ENCODE measurements at places on chromosomes 2 and 18.

DNA sequence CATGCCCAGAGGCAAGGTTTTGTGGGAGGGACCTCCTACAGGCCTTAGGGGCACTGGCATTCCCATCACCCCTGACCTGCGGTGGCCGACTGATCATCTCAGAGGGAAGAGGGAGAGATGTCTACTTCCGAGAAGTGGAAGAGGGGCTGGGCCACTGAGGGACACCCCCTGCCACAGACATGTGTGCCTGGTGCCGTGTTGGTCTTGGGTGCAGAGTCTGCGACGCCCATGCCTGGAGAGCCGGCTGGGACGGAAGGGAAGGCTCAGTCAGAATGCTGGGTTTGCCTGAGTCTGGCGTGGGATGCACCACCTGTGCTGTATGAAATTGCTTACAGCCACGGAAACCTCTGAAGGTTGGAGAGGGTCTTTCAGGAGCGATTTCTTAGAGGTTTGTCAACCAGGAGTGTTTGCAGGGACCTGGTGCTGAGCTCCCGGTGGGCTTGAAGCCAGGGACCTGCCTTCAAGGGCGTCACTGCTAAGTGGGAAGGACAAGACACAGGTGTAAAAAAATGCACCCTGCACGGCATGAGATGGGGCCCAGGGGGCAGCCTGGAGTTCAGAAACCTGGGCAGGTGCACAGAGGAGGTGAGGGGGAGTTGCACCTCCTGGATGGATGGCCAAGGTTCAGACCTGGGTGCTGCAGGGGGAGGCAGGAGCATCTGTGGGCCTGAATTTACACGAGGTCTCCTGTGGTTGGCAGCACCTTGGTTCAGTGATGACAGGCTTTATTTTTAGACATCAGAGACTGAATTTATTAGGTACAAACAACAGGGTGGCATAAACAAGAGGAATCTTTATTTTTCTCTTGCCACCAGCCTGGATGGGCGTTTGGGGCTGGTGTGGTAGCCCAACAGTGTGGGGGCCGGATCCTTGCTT, 100.3 kb downstream of the CTIF start:
- no peak for DNase-seq

GRCh38 chr2:234472155-234472554, 24.7 kb downstream of the ARL4C start:
- DNase-seq = no peak

DNA sequence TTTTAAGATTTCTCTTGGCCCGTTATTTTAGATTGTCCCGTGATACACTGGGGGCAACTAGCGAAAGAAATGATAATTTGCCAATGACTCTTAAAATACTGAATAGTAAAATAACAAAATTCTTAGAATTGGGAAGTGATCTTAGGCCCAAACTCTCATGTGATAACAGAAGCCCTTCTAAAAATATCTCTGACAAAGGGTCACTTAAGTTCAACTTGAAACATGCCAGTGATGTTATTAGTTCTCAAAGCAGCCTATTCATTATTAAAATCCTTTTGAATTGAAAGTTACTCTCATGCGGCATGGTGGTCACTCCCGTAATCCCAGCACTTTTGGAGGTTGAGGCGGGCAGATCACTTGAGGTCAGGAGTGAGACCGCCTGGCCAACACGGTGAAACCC, 920.9 kb downstream of the NRXN1 start:
- DNase-seq = no peak

DNA sequence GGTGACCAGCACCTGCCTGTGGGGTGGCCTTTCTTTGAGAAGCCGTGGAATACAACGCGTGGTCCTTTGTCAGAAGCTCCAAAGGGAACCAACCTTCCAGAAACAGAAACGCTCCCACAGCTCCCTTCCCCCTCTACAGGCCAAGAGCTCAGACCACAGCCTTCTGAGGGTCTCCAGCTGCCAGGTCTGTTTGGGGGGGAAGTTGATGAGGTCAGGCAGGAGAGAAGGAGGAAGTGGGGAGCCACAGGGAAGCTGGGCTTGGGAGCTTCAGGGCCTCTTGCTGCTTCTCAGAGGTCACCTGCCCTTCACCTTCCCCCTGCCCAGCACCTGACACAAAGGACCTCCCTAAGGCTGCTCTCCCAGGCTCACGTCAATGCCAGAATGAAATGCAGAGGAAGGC, 287.7 kb upstream of the ID2 start:
- DNase-seq = no peak

GRCh38 chr2:171389780-171390179, 44.0 kb downstream of the METTL8 start:
- DNase-seq = no peak

DNA sequence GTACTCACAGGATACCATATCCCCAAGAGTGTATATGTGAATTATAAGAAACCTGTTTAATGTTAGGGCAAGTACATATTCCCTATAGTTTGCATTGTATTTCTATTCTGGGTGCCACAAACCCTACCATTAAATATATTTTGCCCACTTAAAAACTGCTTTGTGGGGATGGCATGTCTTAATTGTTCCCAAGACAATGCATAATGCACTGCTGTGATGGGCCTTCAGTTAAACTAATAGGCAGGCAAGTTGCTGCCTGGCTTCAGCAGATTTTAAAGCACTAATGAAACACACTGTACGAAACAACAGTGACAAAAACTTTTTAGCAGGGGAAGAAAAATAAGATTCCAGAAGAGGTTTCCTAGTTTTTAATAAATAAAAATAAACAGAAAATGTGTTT, 104.8 kb upstream of the VRK2 start:
- DNase-seq = no peak

- no peak for DNase-seq
Measured at GRCh38 chr2:100070078-100070477, 72.3 kb downstream of the AFF3 start.

DNA sequence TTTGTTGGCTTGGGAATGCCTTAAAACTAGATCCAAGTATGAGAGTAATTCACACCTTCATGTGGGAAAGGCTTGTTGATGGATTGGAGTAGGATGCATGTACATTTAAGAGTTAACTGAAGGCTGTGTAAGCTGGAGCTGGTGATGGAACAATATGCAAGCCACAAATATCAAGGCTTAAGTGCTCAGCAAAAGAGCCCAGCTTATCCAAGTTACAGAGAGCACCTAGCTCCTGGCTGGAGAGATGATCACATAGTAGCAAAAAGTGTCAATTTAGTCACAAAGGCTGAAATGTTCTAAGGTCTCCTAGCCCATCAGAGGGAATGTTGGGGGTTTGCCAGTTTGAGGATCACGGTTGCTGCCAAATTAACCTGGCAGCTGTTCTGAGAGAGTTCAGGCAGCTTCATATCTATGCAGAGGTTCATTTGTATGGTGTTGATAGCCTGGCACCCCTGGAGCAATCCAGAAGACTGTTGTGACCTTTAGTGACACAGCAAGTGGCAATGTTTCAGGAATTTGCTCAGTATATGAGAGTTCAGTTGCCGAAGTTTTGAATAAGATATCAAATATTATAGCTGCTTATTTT, 228.2 kb downstream of the DOK6 start:
- no peak for DNase-seq

GRCh38 chr2:172429301-172429968, 2.0 kb downstream of the ITGA6 start:
- no peak for DNase-seq

- DNase-seq = no peak
Measured at GRCh38 chr18:41266616-41267015, 688.4 kb upstream of the PIK3C3 start.

- no peak for DNase-seq
Measured at GRCh38 chr2:232351686-232352510, 26.7 kb upstream of the ALPP start.

DNA sequence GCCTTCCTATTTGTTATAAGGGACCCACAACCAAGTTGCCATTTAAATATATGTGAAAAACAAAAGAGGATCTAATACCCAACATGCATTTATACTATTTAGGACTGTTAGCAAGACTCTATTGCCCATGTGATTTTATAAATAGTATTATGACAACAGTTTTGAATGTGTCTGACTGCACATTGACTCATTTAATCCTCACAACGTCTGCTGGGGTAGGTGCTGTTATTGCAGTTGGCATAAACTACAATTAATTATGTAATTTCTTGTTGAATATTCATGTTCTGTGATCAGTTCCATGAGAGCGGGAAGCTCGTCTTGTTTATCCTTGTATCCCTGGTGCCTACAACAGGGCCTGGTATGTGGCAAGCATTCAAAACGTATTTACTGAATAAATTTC, 53.7 kb downstream of the SH2D6 start:
- DNase-seq = no peak

GRCh38 chr2:59584958-59585357, 968.5 kb downstream of the BCL11A start:
- no peak for DNase-seq

DNA sequence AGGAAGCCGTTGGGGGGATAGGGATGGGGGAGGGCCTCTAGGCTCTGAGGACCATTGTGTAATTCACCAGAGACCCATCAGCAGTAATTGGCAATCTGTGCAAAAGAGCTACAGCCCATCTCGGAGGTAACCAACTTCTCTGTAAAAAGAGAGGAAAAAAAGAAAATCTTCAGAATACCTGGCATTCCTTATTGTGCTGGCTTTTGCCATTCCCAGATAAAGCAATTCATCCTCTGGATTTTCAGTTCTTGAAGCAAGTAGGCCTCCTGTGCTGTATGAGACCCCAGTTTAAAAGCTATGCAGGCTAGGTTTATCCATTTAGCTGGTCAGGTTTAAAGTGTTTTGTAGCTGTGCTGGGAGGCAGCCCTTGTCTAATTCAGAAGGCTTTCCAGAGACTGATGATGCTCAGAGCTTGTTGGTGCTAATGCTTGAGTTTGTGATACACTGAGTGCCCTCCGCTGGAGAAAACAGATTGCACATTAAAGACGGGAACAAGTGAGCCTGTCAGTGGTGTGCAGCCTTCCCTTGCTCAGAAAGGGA, at the start of gene LRRTM4:
Gene LRRTM4, minus strand, starts transcription at position 446 of the 540 bp plus-strand sequence.
- no peak for DNase-seq

GRCh38 chr2:240670402-240670801, 12.3 kb downstream of the AQP12B start:
- no peak for DNase-seq

- no peak for DNase-seq
Measured at GRCh38 chr2:88959480-88960204, 268.2 kb downstream of the RPIA start.

- no peak for DNase-seq
Measured at GRCh38 chr2:225100856-225101294, 58.6 kb upstream of the DOCK10 start.

DNA sequence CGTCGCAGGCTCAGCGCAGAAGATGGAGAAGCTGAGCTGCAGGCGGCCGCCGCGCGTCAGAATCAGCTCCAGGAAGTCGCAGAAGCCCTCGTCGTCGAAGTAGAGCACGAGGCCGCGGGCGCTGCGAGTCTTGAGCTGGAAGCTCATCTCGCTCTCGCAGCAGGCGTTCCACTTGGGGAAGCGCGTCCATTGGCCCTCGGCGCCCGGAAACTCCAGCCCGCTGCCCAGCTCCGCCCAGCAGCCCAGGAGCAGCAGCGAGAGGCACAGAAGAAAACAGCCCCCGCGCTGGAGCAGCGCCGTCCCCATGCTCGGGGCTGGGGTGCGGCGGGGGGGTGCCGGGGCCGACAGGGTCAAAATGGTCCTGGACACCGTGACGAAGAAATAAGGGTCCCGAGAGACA, 4.0 kb downstream of the NRXN1 start:
- no peak for DNase-seq

GRCh38 chr2:234393354-234393753, 103.5 kb downstream of the ARL4C start:
- DNase-seq = peak; percentile 64

DNA sequence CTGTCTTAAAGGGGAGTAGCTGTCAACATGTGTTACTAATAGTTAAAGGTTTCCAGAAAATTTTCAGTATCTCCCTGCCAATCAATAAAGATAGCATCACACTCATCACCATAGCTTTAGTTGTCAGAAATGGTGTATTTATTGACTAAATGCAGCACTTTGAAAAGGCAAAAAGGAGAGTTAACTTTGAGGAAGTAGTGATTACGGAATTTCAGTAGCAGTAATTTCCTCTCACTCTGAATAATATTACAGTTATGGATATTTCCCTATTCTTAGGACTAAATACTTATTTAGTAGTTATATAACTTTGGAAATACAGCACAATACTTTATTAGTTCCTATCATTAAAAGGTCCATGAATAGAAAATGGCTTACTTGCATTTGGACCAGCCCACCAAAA, 250.5 kb downstream of the CAMKMT start:
- DNase-seq = no peak

- peak; percentile 59 for DNase-seq
Measured at GRCh38 chr2:234495251-234496054, 1.4 kb downstream of the ARL4C start.

- DNase-seq = no peak
Measured at GRCh38 chr2:59333007-59333406, 1091.9 kb upstream of the FANCL start.

DNA sequence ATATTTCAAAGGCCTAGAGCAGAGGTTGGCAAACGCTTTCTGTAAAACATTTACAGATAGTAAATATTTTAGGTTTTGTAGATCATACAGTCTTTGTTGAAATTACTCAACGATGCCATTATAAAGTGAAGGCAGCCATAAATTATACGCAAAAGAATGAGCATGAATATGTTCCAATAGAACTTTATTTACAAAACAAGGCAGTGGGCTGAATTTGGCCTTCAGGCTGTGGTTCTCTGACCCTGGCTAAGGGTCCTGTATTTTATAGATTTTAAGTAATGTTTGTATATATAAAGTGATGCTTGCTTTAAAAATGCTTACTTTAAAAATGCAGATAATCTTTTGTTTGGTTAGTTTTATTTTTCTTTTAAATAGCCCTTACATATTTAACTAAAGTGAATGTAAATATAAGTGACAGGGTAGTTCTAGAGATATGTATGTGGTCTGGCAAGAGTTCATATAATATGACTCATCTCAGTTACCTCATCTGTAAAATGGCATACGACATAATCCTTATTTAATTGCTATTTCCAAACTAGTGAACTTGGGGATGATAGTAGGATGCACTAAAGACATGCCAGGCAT, 51.7 kb upstream of the ATP5MC3 start:
- no peak for DNase-seq

DNA sequence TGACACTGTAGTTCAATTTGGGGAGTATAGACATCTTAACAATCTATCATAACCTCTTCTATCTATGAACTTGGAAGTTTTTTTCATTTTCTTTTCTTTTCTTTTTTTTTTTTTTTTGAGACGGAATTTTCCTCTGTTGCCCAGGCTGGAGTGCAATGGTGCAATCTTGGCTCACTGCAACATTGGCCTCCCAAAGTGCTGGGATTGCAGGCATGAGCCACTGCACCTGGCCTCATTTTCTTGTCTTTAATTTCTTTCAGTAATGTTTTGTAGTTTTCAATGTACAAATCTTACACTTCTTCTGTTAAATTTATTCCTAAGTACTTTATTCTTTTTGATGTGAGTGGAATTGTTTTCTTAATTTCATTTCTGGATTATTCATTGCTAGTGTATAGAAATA, 14.6 kb downstream of the ASAP2 start:
- DNase-seq = no peak

DNA sequence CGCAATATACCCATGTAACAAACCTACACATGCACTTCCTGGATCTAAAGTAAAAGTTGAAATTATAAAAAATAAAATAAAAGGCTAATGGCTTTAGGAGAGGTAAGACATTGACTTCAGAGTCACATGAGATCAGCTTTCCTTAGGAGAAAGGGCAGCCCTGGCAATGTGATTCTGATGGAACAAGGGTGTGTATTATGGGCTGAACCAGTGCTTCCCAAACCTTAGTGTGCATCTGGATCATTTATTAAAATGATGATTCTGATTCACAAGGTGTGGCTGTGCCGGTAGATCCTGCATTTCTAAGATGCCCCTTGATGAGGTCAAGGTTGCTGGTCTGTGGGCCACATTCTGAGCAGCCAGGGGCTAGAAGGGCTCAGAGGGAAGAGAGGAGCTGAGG, 42.6 kb downstream of the LAMA3 start:
- no peak for DNase-seq

- no peak for DNase-seq
Measured at GRCh38 chr2:162839419-162839818, 852 bp upstream of the KCNH7 start.
